ENCODE measurements at places on chromosomes 1 and 21. TPM values are rescaled to one million over a fixed set of nuclear protein-coding genes. Genes with fewer than 3 reads are reported as not detected.

PLA2G2C gene
- not detected for total RNA-seq

GJB3 gene
- total RNA-seq, result 113 TPM

NPL gene
- total RNA-seq, result 3.8 TPM

CR1 gene
- not detected for total RNA-seq

CRP gene
- not detected for total RNA-seq

GNG4 gene
- not detected for total RNA-seq

NIPAL3 gene
- total RNA-seq, result 23.9 TPM

ATP6V1G3 gene
- total RNA-seq, result not detected

OXCT2 gene
- total RNA-seq, result 1.7 TPM
